Thyroid gland (tissue), 4 donors: ENCODE measurements at places on chromosomes 2 and 18. TPM values are rescaled to one million over a fixed set of nuclear protein-coding genes. Genes with fewer than 3 reads are reported as not detected.
A peak's percentile ranks its signal among the peaks of the same experiment; 100 is the strongest.

Gene IL36RN
- not detected for total RNA-seq

Gene SPP2
- total RNA-seq = not detected

Gene OSBPL6
- total RNA-seq = 2.3 TPM

DNA sequence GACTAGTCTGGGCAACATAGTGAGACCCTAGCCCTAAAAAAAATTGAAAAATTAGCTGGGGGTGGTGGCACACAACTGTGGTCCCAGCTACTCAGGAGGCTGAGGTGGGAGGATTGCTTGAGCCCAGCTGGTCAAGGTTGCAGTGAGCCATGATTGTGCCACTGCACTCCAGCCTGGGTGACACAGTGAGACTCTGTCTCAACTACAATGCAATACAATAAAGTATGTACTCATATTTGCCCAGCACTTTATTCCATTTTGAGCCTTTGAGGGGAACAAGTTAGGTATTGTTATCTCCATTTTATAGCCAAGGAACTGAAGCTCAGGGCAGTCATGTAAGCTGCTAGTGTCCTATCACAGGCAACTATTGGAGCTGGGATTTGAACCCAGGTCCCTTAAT lies 49.3 kb upstream of the PLB1 start:
- no peak overlapping the region for H3K4me3 ChIP-seq
- H3K27ac ChIP-seq = no peak overlapping the region
- H3K4me1 ChIP-seq = peaks cover 9% of the 10 kb centered on the region
- no peaks in the 10 kb centered on the region for H3K36me3 ChIP-seq
- DNase-seq = no peak
- H3K27me3 ChIP-seq = no peaks in the 10 kb centered on the region

GRCh38 chr2:182245963-182246362 lies 180.9 kb downstream of the PDE1A start:
- no peaks in the 10 kb centered on the region for H3K27me3 ChIP-seq
- DNase-seq = no peak
- no peaks in the 10 kb centered on the region for H3K36me3 ChIP-seq
- H3K4me1 ChIP-seq = peaks cover 19% of the 10 kb centered on the region

- no peaks in the 10 kb centered on the region for H3K36me3 ChIP-seq
- H3K27me3 ChIP-seq = no peaks in the 10 kb centered on the region
- no peak overlapping the region for H3K4me3 ChIP-seq
- no peak for DNase-seq
- H3K27ac ChIP-seq = no peak overlapping the region
These were observed 58.5 kb upstream of the MAP4K4 start for GRCh38 chr2:101638817-101639605.

DNA sequence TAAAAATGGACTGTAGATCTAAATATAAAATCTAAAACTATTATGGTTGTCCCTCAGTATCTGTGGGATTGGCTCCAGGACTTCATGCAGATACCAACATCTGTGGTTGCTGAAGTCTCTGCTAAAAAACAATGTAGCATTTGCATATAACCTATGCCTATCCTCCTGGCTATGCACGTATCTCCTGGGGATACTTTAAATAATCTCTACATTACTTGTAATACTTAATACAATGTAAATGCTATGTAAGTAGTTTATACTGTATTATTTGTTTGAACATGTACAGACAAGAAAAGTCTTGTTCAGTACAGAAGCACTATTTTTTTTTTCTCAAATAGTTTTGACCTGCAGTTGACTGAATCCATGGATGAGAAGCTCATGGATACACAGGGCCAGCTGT lies 134.9 kb downstream of the ZAP70 start:
- no peaks in the 10 kb centered on the region for H3K4me1 ChIP-seq
- no peak for DNase-seq
- no peaks in the 10 kb centered on the region for H3K27me3 ChIP-seq
- no peak overlapping the region for H3K27ac ChIP-seq
- H3K4me3 ChIP-seq = no peak overlapping the region

- H3K4me1 ChIP-seq = peaks cover 3% of the 10 kb centered on the region
- no peak overlapping the region for H3K4me3 ChIP-seq
- H3K36me3 ChIP-seq = peaks cover 27% of the 10 kb centered on the region
- H3K27me3 ChIP-seq = no peaks in the 10 kb centered on the region
- H3K27ac ChIP-seq = no peak overlapping the region
These were observed 6.2 kb downstream of the GGCX start for GRCh38 chr2:85554980-85555612.

- no peak overlapping the region for H3K27ac ChIP-seq
- no peak overlapping the region for H3K4me3 ChIP-seq
These were observed 53.7 kb upstream of the PARD3B start for GRCh38 chr2:204491528-204491927.

DNA sequence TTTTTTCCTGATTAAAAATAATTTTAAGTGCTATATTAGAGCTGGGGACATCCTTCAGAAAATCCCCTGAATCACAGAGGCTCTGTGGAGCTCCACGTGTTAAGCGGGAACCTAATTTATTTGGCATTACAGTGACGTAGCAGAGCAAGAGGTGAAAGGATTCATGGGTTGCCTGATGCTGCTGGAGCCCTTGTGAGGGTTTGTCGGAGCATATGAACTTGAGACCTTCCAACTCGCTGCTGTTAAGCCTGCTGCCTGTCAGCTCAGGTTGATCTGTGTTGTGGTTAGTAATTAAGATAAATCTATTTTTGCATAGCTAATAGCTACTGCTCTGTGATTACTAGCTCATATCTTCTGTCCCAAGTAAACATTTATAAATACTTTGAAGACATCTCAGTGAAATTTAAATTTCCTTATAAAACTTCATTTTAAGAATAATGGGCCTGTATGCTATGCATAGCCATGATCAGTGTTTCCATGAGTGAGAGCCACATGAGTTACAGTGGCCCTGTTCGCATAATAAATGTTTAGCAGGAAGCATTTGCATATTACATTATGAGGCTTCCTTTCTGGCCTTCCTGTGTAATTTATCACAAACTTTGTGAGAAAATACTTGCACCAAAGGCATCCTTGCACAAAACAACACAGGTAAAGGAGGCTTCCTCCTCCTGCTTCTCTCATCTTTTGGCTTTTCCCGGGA lies 438.9 kb downstream of the PTPRM start:
- H3K36me3 ChIP-seq = no peaks in the 10 kb centered on the region
- no peaks in the 10 kb centered on the region for H3K27me3 ChIP-seq
- DNase-seq = no peak
- H3K27ac ChIP-seq = peak overlapping the region; percentile 85
